ENCODE measurements at places on chromosomes 11 and 22.

DNA sequence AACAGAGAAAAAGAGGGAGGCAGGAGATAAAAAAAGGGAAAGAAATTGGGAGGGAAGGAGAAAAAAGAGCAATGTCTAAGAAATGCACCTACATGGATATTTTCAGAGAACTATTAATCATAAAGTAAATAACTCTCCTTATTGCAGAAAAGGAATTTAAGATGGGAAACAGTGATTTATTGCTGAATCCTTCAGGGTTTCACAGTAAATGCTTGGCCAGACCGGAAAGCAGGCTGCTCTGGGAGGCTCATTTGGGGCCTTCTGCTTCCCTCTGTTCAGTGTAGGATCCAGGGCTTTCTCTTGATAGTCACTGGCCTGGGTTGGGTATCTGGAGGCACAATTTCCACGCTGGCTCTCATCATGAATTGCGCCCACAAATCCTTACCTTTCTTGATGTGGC, 324.3 kb upstream of the SORL1-AS1 start:
- no peak for DNase-seq

- no peak for DNase-seq
These were observed 97.2 kb downstream of the JRKL start for GRCh38 chr11:96486890-96487611.

DNA sequence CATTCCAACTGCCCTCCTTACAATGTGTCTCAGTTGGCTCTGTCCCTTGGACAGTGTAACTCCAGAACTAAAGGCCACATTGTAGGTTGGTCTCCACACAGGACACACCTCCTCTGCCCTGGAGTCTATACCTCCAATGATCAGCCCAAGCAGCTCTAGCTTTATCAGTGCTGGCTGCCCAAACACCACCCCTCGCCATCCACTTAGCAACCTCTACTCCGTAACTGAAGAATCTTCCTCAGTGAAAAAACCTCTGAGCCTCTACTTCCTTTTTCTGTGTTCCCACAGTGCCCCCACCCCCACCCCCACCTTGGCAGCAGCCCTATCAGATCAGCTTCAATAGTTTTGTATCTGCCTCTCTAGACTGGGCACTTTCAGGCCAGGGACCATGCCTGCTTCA, 33.4 kb downstream of the SERPINH1 start:
- no peak for DNase-seq

DNA sequence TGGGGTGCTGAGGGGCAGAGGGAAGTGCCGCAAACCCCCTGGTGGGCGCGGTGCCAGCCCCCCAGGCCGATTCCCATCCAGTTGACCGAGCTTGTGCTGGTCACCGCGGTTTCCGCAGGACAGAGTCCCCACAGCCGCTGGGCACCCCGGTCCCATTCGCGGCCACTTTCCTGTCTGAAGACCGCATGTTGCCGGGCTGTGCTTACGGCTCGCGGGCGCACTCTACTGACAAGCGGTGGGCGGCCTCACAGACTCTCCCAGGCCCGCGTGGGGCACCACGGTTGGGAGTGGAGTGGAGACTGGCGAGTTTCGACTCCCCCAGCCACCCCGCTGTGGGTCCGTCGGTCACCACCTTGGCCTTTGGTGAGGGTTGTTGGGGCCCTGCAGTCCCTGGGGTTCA, 648 bp upstream of the H19 start:
- DNase-seq: no peak

GRCh38 chr11:95266751-95267374, 35.9 kb upstream of the SESN3 start:
- no peak for DNase-seq

DNA sequence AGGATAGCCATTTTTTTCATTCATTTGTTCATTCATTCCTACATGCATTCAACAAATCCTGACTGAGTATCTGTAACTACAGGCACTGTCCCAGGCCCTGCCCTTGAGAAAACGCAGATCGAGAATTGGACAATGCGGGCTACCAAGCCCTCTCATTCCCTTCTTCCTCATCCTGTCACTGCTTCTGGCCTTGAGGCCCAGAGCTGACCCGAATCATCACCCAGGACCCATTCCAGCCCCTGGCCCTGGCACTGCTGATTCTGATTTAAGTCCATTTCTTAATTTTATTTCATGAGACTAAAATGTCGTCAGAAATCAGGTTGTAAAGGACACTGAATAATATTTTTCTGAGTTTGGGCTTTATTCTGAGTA, 24.3 kb downstream of the COMMD9 start:
- DNase-seq: no peak

- no peak for DNase-seq
These were observed 5.7 kb downstream of the PDGFB start for GRCh38 chr22:39238966-39239505.

DNA sequence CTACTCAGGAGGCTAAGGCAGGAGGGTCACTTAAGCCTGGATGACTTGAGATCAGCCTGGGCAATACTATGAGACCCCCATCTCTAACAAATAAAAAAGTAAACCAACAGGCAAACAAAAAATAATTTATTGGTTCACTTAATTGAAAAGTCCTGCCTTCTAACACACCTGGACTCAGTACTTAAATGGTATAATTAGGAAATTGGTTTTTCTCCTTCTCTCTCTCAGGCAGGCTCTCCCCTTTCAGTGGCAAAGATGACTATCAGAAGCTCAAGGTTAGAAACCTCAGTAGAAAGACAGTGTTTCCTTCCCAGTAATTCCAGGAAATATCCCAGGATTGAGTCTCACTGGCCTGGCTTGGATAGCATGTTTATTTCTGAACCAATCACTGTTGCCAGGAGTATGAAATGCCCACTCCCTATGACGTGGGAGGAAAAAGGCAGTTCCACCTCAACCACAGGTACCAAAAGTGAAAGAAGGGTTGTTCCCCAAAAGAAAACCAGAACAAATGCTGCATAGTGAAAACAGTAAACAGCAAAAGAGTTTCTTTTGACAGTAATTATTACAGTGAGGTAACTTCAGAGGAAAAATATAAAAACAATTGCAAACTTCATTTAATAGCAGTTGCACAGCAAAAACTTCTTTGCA, 56.3 kb upstream of the SOX6 start:
- no peak for DNase-seq

DNA sequence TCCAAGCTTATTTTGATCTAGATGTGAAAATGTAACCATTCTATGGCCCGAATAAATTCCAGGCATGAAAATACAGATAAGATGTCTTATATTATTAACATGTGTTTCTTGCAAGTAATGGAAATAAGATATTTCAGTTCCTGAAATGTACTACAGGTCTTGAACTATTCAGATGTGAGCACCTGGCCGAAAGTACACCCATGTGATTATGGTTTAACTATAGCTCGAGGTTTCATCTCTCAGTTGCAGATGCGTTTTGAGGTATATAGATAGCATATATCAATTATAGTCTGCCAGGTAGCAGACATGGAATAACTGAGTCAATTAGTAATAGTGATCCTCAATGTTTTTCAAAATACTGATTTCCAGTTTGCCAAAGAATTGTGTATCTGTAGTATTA, 68.3 kb downstream of the DDIAS start:
- no peak for DNase-seq

- no peak for DNase-seq
These were observed 9.4 kb downstream of the ACTN3 start for GRCh38 chr11:66556086-66556485.

DNA sequence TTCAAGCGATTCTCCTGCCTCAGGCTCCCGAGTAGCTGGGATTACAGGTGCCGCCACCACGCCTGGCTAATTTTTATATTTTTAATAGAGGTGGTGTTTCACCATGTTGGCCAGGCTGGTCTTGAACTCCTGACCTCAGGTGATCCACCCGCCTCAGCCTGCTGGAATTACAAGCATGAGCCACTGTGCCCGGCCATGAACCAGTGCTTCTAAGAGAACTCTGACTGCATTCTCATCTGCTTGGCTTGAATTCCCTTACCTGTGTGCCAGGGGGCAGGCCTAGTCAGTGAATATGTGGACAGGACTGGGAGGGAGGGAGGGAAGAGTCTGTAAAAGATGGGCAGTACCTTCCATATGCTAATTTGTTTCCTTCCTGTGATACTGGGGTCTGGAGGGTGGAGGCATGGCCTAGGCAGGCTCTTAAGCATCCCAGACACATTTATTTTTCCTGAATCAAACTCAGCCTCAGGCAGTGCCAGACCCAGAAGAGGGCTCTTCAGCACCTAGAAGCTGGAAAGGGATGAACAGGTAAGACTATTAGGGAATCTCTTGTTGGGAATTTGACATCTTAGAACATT, 6.6 kb downstream of the RPS25 start:
- DNase-seq: no peak

- DNase-seq: no peak
These were observed 73.9 kb upstream of the FGF3 start for GRCh38 chr11:69892986-69893555.

DNA sequence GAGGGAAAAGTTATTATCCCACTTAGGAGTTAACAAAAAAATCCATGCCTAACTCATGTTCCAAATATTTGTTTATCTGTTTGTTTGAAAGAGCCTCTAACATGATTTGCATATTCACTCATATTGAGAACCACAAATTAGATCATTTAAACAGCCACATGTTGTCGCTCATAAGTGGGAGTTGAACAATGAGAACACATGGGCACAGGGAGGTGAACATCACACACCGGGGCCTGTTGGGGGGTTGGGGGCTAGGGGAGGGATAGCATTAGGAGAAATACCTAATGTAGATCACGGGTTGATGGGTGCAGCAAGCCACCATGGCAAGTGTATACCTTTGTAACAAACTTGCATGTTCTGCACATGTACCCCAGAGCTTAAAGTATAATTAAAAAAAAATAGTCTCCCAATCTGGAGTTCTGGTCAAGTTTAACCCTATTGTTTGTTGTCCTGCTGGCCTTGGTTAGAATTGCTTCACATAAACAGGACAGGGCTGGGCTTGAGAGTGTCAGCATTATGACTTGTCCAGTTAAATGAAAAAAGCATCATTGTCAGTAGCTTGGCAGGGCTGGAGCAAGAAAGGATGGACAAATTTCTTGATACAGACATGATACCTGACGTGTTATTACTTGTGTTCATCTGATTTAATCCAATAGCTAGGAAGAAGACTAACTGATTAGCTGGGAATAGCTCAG, 57.8 kb upstream of the PSMA1 start:
- DNase-seq: no peak

DNA sequence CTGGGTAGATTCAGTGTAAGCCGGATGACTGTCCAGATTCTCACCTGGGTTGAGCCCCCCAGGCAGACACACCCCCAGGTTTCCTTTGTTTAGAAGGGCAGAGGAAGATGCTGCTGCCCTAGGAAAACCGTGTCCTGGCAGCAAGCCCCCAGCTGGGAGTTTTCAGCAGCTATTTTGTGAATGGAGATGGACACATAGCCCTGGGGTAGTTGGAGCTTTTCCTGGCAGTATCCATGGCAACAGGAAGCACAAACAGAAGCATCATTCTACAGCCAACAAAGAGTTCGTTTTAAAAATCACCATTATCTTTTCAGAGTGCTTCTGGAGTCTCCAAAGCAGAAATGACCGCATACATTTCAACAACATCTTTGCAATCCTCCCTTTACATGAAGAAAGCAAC, 245.5 kb downstream of the BRD1 start:
- DNase-seq: no peak

DNA sequence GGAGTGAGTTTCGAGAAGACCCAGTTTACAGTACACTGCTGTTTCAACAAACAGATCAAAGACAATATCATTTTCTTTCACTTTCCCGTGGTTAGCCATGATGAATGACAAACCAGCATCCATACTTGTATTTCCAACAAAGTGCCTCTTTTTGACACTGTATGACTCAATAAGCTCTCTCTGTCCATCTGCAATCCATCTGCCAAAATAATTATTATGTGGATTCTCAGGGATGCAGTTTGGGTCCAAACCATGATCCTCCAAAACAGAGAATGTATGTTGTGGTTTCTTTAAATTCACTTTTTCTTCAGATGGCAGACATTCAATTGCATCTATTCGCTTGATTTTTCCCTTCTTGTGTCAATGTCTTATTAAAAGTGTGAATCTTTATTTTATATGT, 37.8 kb upstream of the RASD2 start:
- DNase-seq: no peak

GRCh38 chr11:134207538-134208239, 16.1 kb downstream of the NCAPD3 start:
- DNase-seq: no peak

All from HTR-8/SVneo (cell line).